Skeletal muscle cell (primary cell): ENCODE measurements at places on chromosomes 2 and 18.

DNA sequence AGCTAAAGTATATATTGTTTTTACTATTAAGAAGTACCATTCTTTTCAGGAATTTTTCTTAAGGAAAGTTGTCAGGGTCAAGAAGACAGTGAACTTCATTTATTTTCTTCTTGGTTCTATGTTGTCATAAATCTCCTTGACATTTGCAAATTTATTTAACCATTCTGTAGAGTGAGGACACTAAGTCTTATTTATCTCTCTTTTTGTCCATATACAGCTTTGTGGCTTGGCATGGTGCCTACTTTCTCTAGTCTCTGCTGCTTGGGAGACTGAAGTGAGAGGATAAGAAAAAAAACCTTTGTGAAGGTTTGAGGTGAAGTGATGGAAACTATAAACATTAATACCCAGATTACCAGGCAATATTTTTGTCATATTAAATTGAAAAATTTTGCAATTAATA is 1389.4 kb downstream of the SUCLG1 start:
- DNase-seq = peak; percentile 43

GRCh38 chr2:105711394-105711793 is 33.3 kb upstream of the NCK2 start:
- no peak for DNase-seq

GRCh38 chr2:20931346-20931745 is 108.4 kb upstream of the LDAH start:
- DNase-seq = no peak

- DNase-seq = no peak
Observed at GRCh38 chr2:23036629-23037028, 348.4 kb upstream of the KLHL29 start.

DNA sequence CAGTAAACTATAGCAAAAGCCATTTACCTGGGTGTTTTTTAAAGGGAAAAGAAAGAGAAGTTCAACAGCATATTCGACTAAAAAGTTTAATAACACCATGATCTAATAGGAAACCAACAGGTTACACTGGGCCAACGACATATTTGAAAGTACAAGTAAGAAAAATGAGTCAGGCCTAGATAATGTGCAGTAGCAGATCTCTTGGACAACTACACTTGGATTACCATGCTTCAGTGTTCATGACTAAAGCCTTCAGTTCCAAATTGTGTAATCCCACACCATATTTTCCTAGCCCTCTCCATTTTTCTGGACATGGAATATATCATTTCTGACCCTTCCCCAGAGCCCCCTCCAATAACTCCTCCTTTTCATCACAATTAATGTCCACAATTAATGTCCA is 39.1 kb upstream of the FIGN start:
- peak; percentile 62 for DNase-seq

- DNase-seq = peak; percentile 83
Observed at GRCh38 chr18:34911661-34912384, 129.4 kb upstream of the MAPRE2 start.

DNA sequence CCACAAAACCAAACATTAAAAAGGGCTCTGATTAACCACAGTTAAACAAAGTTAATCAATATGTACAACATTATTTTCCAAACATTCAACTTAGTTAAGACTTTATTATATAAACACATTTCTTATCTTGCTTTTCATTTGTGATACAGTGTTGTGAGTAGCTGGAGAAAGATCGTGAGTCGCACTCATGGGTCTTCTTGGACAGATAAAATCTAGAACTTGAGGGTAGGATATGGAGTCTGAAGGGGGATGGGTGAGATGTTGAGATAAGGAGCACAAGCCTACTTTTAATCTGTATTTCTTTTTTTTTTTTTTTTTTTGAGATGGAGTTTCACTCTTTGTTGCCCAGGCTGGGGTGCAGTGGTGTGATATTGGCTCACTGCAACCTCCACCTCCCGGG is 22.6 kb upstream of the TMEM214 start:
- DNase-seq = no peak

- no peak for DNase-seq
Observed at GRCh38 chr18:2425426-2426317, 145.6 kb downstream of the METTL4 start.

DNA sequence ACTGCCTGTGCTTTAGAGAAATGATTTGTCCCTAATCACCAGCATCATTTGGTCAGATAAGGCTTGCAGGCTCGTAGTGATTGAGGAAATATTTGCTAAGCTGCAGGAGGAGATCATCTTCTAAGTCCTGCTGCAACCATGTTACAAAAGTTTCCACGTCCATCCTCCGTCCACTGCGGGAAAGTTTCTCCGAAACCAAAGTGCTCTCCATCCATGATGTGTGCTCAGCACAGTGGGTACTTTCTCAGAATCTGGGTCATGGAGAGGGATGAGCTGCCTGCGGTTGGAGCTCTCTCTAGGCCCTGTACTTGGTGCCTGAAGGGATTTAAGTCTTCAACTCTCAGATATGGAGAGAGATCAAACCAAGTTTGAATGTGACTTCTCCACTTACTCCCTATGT is 39.3 kb downstream of the IL1RL2 start:
- DNase-seq = no peak

DNA sequence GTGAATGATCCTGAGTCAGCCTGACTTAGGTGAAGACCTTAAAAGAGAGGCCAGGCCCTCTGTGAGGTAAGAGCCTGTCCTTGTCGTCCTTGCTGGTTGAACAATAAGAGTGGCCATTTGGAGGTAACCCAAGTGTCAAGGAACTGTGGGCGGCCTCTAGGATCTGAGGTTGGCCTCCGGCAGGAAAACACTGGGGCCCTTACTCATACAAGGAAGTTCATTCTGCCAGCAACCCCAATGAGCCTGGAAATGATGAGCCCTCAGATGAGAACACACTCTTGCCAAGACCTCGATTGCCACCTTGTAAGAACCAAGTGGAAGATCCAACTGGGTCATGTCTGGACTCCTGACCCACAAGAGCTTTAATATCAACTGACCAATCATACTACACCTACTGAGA is 95.5 kb upstream of the LRATD1 start:
- no peak for DNase-seq

- DNase-seq = no peak
Observed at GRCh38 chr2:150284116-150284515, 203.4 kb downstream of the RND3 start.

- no peak for DNase-seq
Observed at GRCh38 chr2:118763797-118764196, 83.7 kb downstream of the EN1 start.

DNA sequence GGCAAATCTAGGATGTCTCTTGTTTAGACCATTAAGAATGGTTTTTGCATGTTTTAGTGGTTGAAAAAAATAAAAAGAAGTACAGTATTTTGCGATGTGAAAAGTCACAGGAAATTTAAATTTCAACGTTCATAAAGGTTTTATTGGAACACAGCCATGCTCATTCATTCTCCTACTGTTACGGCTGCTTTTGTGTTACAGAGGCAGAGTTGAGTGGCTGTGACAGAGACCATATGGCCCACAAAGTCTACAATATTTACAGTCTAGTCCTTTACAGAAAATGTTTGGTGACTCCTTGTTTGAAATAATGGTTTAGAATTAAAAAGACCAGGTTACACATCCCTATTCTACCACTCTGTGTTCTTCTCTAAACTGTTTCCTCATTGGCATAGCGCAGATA is 48.1 kb downstream of the MYOM1 start:
- DNase-seq = no peak

GRCh38 chr2:3336844-3337243 is 40.8 kb downstream of the EIPR1 start:
- DNase-seq = no peak

- DNase-seq = no peak
Observed at GRCh38 chr2:235462415-235462790, 31.4 kb upstream of the AGAP1 start.

- no peak for DNase-seq
Observed at GRCh38 chr2:73050121-73050545, 21.4 kb downstream of the SFXN5 start.

DNA sequence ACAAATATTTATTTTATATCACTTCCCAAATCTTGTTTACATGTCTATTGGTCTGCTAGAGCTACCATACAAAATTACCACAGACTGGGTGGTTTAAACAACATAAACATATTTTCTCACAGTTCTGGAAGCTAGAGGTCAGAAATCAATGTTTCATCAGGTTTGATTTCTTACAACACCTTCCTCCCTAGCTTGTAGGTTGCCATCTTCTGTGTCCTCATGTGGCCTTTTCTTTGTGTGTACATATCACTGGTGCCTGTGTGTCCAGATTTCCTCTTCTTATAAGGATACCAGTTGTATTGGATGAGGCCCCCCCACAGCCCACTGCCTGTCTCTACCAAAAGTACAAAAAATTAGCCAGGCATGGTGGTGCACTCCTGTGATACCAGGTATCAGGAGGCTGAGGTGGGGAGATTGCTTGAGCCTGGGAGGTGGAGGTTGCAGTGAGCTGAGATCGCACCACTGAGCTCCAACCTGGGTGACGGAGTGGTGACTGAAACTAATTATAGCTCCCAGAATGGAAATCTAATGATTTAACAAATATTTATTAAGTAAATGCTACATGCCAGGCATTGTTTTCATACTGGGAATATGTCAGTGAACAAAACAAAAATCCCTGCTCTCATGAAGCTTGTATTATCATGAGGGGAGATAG is 13.6 kb downstream of the EML4 start:
- no peak for DNase-seq

GRCh38 chr18:10949655-10950054 is 199.7 kb downstream of the PIEZO2 start:
- no peak for DNase-seq

DNA sequence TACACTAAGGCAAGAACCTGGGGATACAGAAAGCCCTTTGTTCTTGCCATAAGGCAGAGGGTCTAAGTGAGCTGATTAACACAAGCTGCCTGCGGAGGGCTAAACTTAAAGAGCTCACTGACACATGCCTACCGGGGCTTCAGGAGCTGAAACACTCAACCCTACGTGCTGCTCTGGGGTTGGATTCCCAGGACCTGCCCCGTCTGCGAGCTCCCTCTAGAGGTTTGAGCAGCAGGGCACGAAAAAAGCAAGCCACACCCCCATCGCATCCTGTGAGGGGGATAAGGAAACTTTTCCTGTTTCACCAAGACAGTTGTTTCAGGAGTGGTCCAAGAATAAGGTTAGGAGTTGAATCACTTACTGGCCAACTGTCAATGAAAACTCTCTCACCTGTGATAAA is 562.1 kb downstream of the TMX3 start:
- no peak for DNase-seq

DNA sequence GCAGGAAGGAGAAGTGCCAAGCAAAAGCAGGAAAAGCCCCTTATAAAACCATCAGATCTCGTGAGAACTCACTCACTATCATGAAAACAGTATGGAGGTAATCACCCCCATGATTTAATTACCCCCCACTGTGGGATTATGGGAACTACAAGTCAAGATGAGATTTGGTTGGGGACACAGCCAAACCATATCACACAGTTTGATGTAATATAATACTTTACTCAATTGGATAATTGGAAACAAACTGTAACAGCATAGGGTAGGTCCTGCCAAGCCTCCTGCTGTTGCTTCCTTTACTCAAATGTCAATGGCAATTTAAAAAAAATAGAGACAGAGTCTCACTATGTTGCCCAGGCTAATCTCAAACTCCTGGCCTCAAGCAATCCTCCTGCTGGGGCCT is 15.5 kb upstream of the METTL21A start:
- DNase-seq = no peak

- no peak for DNase-seq
Observed at GRCh38 chr2:224798180-224798579, 82.0 kb upstream of the CCDC195 start.

GRCh38 chr2:76984359-76984758 is 537.8 kb downstream of the LRRTM4 start:
- no peak for DNase-seq

- DNase-seq = no peak
Observed at GRCh38 chr2:184272056-184272455, 326.3 kb upstream of the ZNF804A start.

DNA sequence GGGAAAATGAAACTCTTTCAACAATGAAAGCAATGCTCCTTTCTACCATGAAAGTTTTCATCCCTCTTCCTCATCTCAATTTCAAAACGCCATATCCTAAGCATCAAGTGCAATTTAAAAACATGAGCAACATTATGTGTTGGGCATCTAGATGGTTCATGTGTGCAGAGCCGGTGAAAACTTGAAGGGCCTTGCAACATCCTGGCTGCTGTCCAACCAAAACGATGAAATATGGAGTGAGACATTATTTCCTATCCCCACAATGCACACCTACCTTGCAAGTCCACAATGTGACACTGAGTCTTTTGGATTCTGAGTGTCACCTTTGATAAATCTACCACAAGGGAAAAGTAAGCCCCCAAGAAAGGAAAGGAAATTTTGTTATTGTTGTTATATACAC is 110.0 kb downstream of the NCKAP5 start:
- no peak for DNase-seq

DNA sequence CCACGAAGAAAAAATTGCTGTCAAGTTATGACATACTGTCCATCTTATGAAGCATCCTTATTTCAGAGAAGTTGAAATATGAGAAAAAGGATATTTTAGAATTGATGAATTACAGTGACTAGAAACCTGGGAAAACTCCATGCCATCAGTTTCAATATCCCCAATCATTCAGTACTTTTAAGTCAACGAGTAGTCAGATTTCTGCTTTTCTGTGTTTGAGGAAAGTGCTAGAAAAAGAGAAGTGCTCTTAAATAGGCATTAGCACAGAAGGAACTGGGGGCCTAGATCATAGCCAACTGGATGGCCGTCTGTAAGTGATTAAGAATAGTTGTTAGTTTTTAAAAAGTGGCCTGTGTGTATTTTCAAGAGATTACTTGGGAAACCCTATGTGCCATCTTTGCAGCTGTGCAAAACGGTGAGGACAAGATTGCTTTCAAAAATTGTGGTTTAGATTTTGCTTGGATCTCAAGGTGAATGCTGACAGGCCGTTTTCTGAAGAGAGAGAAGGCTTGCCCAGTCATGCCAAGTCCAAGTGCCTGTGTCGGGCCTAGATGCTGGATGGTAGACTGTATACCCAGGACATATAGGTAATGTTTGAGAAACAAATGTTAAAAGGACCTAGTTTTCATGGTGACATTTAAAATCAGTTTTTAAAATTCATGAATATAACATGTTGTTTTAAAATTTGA is 5.1 kb downstream of the NEDD4L start:
- no peak for DNase-seq

- DNase-seq = no peak
Observed at GRCh38 chr2:228387776-228388175, 206.3 kb upstream of the SPHKAP start.

DNA sequence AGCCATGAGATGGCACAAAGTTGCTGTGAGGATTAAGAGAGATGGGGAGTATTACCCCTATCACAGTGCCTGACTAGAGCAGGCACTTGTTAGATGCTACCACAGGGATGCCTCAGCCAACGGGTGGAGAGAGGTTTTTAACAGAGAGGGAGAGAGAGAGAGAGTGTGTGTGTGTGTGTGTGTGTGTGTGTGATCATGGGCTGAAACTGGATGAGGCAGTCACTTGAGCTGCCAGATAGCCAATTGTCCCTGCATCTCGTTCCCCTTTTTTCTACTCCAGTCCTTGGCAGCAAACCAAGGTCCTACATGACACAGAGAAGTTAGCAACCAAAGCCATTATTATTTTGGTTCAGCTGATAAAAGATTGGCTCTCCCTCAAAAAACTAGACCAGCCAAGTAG is 3.0 kb downstream of the CD8A start:
- DNase-seq = no peak

- DNase-seq = no peak
Observed at GRCh38 chr18:50461251-50461650, 86.4 kb downstream of the SKA1 start.
